ENCODE measurements at places on chromosomes 16 and 17. TPM values are rescaled to one million over a fixed set of nuclear protein-coding genes. Genes with fewer than 3 reads are reported as not detected.

CTRB1 gene
- total RNA-seq = not detected

- no peaks in the 10 kb centered on the region for H3K27me3 ChIP-seq
- H3K4me1 ChIP-seq = no peaks in the 10 kb centered on the region
Measured at GRCh38 chr16:31382485-31383161, 10.5 kb upstream of the ITGAD start.

GRCh38 chr17:44155488-44155887 is 13.8 kb downstream of the HROB start:
- no peak overlapping the region for H3K27ac ChIP-seq
- no peaks in the 10 kb centered on the region for H3K4me1 ChIP-seq
- no peak for DNase-seq
- H3K27me3 ChIP-seq = no peaks in the 10 kb centered on the region
- H3K36me3 ChIP-seq = no peaks in the 10 kb centered on the region

RHBDL3 gene
- total RNA-seq = 0.22 TPM

GRCh38 chr17:50920891-50921586 is 54.9 kb upstream of the TOB1 start:
- H3K27me3 ChIP-seq = no peaks in the 10 kb centered on the region
- peaks cover 33% of the 10 kb centered on the region for H3K4me1 ChIP-seq
- no peak overlapping the region for H3K4me3 ChIP-seq
- peak overlapping the region; percentile 3 for H3K27ac ChIP-seq
- H3K36me3 ChIP-seq = no peaks in the 10 kb centered on the region

CENPN gene
- total RNA-seq = 14.4 TPM

GRCh38 chr17:3983606-3984484 is 19.6 kb upstream of the ATP2A3 start:
- no peak for DNase-seq
- no peaks in the 10 kb centered on the region for H3K4me1 ChIP-seq
- no peak overlapping the region for H3K4me3 ChIP-seq
- H3K27ac ChIP-seq = no peak overlapping the region

DNA sequence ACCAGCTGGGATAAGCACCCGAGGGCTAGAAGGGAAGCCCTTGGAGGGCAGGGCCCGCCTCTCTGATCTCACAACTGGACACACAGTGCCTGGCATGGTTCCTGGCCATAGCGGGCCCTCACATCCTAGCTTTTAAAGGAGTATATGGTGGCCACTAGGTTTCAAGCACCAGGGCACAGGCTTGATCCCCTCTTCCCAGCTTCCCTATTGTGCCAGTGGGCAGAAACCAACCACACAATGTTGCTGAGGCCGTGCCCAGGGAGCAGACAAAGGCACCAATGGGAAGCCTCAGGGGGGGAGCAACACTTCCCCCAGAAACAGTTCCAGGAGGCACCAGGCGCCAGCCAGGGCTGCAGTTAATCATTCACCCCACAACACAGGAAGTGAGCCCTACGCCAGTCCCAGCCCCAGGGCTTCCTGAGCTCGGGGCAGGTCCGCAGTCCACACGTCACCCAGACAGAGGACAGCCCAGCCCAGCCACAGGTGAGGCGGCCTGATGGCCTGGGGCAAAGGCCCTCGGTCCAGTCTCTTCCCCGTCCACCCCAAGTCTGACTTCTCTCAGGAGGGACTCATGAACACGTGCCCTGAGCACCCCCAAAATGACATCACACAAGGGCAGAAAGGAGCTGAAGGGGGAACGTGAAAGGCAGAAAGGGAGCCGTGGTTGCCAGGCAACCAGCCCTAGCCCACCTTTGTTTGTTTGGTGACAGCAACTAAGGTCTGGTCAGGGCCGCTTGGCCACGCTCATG is 12.8 kb downstream of the SMIM5 start:
- peaks cover 10% of the 10 kb centered on the region for H3K36me3 ChIP-seq
- no peak overlapping the region for H3K4me3 ChIP-seq
- DNase-seq = no peak
- H3K4me1 ChIP-seq = peaks cover 39% of the 10 kb centered on the region
- H3K27ac ChIP-seq = peak overlapping the region; percentile 96
- no peaks in the 10 kb centered on the region for H3K27me3 ChIP-seq

DNA sequence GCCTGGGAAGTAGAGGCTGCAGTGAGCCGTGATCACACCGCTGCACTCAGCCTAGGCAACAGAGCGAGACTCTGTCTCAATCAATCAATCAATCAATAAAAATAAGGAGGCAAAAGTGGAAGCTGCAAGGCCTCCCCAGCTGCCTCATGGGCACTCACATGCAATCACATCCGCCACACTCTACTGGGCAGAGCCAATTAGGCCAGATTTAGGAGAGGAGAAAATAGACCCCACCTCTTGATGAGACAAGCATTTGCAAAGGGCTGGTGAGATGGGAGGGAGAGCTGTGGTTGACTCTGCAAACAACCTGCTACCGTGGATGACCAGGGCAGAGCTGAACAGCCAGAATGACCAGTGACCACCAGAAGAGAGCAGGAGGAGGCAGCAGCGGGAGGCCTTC is 14.7 kb upstream of the GSG1L start:
- H3K4me3 ChIP-seq = no peak overlapping the region
- DNase-seq = no peak
- H3K27me3 ChIP-seq = no peaks in the 10 kb centered on the region
- H3K4me1 ChIP-seq = no peaks in the 10 kb centered on the region
- H3K36me3 ChIP-seq = no peaks in the 10 kb centered on the region
- H3K27ac ChIP-seq = no peak overlapping the region

GRCh38 chr17:49581648-49581998 is 6.0 kb downstream of the NXPH3 start:
- peaks cover 7% of the 10 kb centered on the region for H3K4me1 ChIP-seq
- H3K36me3 ChIP-seq = no peaks in the 10 kb centered on the region
- no peak overlapping the region for H3K27ac ChIP-seq
- DNase-seq = no peak
- H3K27me3 ChIP-seq = no peaks in the 10 kb centered on the region

GRCh38 chr17:3896108-3896967 is 3.5 kb upstream of the CAMKK1 start:
- no peak overlapping the region for H3K4me3 ChIP-seq
- H3K27ac ChIP-seq = peak overlapping the region; percentile 83
- no peaks in the 10 kb centered on the region for H3K27me3 ChIP-seq
- DNase-seq = peak; percentile 86
- H3K36me3 ChIP-seq = no peaks in the 10 kb centered on the region

DNA sequence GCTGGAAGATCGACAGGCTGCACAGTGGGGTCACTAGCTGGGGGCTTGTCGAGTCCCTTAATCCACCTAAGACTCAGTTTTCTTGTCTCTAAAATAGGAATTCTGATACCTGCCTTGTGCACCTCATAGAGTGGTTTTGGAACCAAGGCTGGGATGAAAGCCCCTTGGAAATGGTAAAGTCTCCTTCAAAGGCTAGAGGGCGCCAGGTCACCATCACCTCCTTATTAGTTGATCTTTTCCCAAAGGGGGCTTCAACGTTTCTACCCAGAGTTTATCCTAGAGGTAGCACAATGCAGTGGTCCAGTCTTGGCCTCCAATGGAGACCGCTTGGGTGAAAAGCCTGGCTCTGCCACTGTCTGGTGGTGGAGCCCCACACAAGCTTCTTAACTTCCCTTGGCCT is 158.2 kb downstream of the AIPL1 start:
- no peaks in the 10 kb centered on the region for H3K36me3 ChIP-seq
- H3K27me3 ChIP-seq = no peaks in the 10 kb centered on the region
- H3K27ac ChIP-seq = no peak overlapping the region
- no peak overlapping the region for H3K4me3 ChIP-seq

DNA sequence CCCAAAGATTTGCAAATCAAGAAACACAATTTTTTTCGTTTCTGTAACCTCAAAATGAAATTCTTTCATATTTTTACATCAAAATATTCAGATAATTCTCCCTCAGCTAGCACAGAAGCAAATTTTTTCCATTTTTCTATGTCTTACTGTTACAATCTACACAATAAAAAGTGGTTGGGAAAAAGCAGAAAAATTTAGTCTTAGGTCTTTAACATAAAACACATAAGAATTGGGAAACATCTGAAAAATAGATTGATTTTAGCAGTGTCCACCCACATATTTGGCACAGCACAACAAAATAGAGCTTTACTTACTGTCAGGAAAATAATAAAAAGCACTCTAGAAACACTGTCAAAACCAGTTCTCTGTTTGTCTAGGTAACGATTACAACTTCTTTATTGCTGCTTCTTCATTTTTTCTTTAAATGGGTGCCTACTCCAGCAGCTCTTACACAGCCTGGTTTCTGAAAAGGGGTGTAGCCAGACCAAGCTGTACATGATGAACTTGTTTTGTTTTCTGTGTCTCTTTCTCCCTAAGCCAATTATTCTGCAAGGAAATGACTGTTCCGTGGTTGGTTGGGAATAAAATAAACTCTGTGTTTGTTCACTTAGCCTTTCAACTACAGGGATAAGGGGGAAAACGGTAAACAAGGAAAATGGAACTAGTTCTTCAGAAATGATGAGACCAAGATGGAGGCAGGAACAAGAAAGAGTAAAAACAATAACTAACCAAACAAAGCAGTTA is at the start of gene ABCA6:
ABCA6 (minus strand) TSS at position 465 of the 744 bp plus-strand sequence. CDS start 1,192 bp downstream, outside the sequence.
- H3K4me3 ChIP-seq = no peak within 1 kb of the TSS
- no peak for DNase-seq
- H3K27me3 ChIP-seq = no peaks in the 10 kb centered on the region
- peaks cover 4% of the 10 kb centered on the region for H3K4me1 ChIP-seq
- peak within 1 kb of the TSS; percentile 24 for H3K27ac ChIP-seq

DNA sequence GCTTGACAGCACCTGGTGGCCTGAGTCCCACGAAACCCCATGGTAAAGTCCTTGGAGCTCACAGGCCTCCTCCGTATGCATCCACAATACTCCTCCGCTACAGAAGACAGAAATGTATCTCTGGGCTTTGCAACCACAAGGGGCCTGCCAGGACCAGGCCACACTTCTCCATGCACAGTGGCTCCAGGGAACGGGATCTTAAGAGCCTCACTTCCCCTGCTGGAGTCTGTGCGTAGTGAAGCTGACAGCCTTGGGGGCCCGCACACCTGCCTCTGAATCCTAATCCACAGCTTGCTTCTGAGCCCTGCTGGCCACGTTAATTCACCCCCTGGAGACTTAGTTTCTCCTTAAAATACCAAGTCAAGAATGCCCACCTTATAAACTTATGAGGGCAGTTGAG is 125.7 kb downstream of the COPRS start:
- no peak overlapping the region for H3K27ac ChIP-seq
- no peak overlapping the region for H3K4me3 ChIP-seq
- no peaks in the 10 kb centered on the region for H3K36me3 ChIP-seq
- peak; percentile 9 for DNase-seq
- no peaks in the 10 kb centered on the region for H3K27me3 ChIP-seq

- DNase-seq = no peak
- no peak overlapping the region for H3K27ac ChIP-seq
- H3K27me3 ChIP-seq = no peaks in the 10 kb centered on the region
- H3K4me3 ChIP-seq = no peak overlapping the region
Measured at GRCh38 chr17:64120159-64120810, 9.7 kb downstream of the ERN1 start.

DNA sequence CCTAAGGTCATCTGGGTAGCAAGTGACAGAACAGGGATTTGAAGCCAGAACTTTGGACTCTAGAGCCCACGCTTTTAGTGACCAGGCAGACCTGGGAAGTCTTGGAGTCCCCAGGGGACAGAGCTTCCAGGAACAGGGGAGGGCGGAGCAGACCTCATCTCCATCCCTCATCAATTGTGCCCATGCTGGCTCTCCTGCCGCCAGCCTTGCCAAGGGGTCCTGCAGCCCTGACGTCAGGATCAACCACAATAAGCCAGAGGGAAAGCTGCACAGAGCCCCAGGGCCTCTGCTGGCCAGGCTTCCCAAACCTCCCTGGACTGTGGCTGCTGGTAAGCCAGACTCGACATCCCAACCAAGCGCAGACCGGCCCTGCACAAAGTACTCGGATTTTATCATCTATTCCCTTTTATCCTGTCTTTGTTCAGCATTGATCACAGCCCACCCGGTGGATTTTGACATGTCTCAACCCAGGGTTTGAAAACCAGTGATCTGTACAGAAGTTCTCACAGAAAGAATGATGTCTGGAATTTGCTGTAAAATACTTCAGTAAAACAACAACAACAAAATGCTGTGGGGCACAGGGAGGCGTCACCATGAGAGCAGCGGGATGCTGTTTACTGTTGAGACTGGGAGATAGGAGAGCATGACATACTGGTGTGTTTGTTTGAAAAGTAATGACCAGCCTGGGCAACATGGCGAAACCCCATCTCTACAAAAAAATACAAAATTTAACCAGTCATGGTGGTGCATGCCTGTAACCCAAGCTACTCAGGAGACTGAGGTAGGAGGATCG is 11.8 kb downstream of the C16orf74 start:
- no peaks in the 10 kb centered on the region for H3K4me1 ChIP-seq
- no peak overlapping the region for H3K4me3 ChIP-seq
- no peaks in the 10 kb centered on the region for H3K27me3 ChIP-seq
- DNase-seq = no peak
- no peak overlapping the region for H3K27ac ChIP-seq
- H3K36me3 ChIP-seq = no peaks in the 10 kb centered on the region

- no peak overlapping the region for H3K4me3 ChIP-seq
- no peak for DNase-seq
- no peak overlapping the region for H3K27ac ChIP-seq
- H3K36me3 ChIP-seq = no peaks in the 10 kb centered on the region
- H3K27me3 ChIP-seq = no peaks in the 10 kb centered on the region
Measured at GRCh38 chr16:17499223-17499902, 28.6 kb upstream of the XYLT1 start.

GRCh38 chr16:58197314-58198012 is 443 bp downstream of the CSNK2A2 start:
- H3K27ac ChIP-seq = no peak overlapping the region
- peaks cover 6% of the 10 kb centered on the region for H3K36me3 ChIP-seq
- peak; percentile 6 for DNase-seq
- peaks cover 14% of the 10 kb centered on the region for H3K4me1 ChIP-seq
- no peaks in the 10 kb centered on the region for H3K27me3 ChIP-seq

DNA sequence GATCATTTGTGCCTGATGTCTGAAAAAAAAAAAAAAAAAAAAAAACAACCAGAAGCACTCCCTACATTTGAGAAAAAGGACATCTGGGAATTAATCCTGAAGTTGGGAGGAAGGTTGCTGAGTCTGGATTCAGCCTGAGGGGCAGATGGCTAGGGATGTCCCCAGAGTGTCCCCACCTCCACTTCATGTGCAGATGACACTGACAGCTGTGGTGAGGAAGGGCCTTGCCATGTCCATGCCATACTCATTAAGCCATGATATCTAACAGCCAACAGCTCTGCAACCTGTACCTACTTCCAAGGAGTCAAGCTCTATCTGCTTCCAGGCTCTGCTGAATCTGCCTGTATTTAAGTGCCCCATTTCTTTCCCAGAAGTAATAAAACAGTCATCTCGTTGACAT is 356.0 kb downstream of the CA10 start:
- no peak overlapping the region for H3K4me3 ChIP-seq
- H3K27ac ChIP-seq = no peak overlapping the region
- no peaks in the 10 kb centered on the region for H3K36me3 ChIP-seq
- DNase-seq = no peak

- no peak overlapping the region for H3K4me3 ChIP-seq
- peak overlapping the region; percentile 44 for H3K27ac ChIP-seq
- H3K4me1 ChIP-seq = peaks cover 37% of the 10 kb centered on the region
Measured at GRCh38 chr17:69761767-69762321, 313.2 kb upstream of the KCNJ16 start.

IFI35 gene
- total RNA-seq = 38.3 TPM

Data from thyroid gland (tissue), 4 donors.